ENCODE measurements at places on chromosomes 6 and 20.
A peak's percentile ranks its signal among the peaks of the same experiment; 100 is the strongest.

DNA sequence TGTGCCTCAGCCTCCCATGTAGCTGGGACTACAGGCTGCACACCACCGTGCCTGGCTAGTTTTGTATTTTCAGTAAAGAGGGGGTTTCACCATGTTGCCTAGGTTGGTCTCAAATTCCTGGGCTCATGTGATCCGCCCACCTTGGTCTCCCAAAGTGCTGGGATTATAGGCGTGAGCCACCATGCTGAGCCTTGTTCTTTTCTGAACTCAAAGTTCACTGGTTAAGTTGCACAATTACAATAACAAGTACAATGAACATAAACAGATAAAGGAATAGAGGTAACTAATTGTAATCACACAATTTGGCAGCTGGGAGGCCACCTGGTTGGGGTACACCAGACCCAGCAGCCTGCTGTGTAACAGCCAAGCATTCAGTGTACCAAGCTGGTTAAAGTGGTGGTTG lies 6.7 kb downstream of the NUDT3 start:
- no peak for DNase-seq

DNA sequence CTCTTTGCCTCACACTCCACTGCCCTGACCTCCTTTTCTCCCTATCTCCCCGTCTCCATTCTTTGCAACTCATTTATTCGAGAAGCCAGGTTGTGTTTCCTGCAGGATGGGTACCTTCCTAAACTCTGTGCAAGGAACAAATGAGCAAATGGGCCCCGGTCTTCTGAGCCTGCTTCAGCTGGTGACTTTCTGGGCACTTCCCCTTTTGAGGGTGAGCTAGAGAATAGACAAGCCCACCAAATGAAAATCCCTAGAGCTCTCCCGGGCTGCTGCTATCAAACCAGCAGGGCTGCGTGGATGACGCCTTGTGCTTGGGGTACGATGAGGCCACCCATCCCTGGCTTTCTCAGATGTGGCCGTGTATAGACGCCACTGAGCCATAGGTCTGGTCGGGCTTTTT lies 91.0 kb upstream of the FOXA2 start:
- no peak for DNase-seq

DNA sequence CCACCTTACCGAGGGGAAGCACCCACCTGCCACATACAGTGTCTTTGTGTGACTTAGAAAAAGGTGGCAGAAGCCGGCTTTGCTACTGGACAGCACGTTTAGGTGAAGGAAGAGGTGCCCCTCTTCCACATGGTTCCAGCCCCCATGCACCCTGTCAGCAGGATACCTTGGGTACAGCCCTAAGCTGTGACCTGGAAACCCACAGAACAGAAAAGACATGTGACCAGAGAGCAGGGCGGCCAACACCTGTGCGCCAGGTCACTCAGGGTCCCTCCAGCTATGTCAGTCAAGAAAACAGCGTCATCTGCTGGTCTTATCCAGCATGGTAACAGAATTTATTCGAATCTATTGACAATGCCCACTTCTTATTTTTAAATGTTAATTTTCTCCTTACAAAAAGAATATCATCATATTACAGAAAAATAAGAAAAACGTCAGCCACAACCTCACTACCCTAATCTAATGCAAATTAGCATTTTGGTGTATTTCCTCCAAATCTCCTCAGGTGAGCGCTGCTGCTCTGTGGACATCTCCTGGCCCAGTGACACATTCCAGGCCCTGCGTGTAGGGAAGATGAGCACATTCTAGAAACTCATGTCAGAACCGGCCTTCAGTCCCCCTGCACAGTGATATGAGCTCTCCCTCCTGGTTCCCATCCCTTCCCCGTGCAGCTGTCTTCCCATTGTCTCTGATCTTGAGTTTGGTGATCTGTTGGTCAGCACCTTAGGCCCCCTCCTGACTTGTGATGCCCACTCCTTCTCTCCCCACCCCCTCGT lies 37.2 kb downstream of the GTF2H5 start:
- DNase-seq: peak; percentile 74

GRCh38 chr6:56663344-56663743 lies 20.7 kb upstream of the DST start:
- no peak for DNase-seq

DNA sequence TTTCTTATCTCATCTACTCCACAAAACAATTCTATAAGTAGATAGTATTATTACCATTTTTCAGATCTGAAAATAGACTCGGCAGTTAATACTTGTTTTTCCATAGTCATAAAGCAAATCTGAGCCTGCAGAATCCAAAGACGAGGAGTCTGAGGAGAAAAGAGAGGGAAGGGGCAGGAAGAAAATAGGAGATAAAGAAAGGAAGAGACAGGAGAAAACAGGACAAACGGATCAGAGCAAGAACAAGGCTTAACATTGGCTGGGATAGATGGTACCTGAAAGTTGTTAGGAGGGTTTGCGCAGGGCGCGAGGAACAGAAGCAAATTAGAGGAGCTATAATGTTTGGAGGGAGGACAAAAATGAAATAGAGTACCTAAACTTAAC lies 639 bp upstream of the PPIL1 start:
- DNase-seq: no peak

GRCh38 chr20:44566018-44566417 lies 16.4 kb upstream of the PKIG start:
- no peak for DNase-seq

GRCh38 chr6:40268614-40269013 lies 318.6 kb downstream of the LRFN2 start:
- DNase-seq: peak; percentile 21

DNA sequence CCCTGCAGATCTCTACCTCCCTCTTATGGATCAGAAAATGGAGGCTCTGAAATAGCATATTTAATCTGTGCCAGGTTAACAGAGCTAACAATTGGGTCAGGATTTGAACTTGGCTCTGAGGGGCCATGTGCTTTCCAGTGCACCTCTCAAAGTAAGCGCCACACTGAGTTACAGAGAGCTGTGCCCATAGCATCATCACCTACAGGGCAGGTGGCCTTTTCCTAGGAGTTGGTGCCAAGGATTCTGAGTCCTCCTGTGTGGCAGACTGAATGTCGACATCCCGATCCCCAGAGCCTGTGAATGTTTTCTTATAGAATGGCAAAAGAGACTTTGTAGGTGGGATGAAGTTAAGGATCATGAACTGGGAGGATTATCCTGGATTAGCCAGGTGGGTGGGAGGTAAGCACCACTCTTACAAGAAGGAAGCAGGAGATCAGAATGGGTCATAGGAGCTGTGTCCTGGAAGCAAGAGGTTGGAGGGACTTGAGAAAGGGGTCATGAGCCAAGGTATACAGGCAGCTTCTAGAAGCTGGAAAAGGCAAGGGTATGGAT lies 68.0 kb upstream of the TBC1D7 start:
- no peak for DNase-seq

- DNase-seq: no peak
Measured at GRCh38 chr20:41140226-41141133, 3.1 kb downstream of the PLCG1 start.

GRCh38 chr6:134974370-134974769 lies 24.5 kb upstream of the ALDH8A1 start:
- DNase-seq: no peak

DNA sequence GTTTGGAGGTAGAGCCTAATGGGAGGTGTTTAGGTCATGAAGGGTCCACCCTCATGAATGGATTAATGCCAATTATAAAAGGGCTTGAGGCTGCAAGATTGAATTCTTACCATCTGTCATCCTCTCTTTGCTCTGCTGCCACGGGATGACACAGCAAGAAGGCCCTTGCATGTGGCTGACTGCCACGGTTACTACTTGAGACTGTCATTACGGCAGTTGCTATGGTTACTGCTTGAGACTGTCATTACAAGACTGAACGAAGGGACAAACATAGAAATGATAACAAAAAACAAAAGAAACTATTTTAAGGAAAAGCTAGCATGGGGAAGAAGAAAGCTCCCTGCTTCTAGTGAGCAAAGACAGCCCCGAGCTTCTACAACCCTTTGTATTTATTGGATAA lies 715.0 kb downstream of the TFAP2A start:
- DNase-seq: no peak
